ENCODE measurements at places on chromosomes 3 and 15. TPM values are rescaled to one million over a fixed set of nuclear protein-coding genes. Genes with fewer than 3 reads are reported as not detected.

The CPN2 gene
- total RNA-seq = not detected

The MOBP gene
- not detected for total RNA-seq

The RGMA gene
- total RNA-seq = 6.4 TPM

The FOXL2NB gene
- total RNA-seq = not detected

The TF gene
- total RNA-seq = 2.1 TPM

The DOCK3 gene
- total RNA-seq = 6.0 TPM

The KBTBD13 gene
- total RNA-seq = 0.18 TPM

The CYP8B1 gene
- not detected for total RNA-seq

The PLS1 gene
- total RNA-seq = 70.5 TPM

DNA sequence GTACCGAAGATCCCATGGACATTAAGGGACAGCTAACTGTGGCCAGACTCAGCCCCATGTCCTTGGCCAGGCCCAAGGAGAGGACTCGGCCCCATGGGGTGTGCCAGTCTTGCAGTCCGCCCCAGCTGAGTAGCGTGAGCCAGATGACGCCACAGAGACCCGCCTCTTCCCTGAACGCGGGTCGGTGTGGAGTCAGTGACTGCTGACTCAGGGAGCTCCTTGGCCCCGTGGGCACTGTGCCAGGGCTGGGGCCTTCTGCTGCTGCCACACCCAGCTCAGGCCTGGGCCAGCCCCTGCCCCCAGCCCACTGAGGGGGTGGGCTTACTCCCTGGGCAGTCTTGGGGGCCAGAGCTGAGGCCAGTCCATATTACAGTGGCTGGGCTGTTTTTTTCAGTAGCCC lies 52.8 kb downstream of the PLXNA1 start:
- DNase-seq = peak; percentile 92

DNA sequence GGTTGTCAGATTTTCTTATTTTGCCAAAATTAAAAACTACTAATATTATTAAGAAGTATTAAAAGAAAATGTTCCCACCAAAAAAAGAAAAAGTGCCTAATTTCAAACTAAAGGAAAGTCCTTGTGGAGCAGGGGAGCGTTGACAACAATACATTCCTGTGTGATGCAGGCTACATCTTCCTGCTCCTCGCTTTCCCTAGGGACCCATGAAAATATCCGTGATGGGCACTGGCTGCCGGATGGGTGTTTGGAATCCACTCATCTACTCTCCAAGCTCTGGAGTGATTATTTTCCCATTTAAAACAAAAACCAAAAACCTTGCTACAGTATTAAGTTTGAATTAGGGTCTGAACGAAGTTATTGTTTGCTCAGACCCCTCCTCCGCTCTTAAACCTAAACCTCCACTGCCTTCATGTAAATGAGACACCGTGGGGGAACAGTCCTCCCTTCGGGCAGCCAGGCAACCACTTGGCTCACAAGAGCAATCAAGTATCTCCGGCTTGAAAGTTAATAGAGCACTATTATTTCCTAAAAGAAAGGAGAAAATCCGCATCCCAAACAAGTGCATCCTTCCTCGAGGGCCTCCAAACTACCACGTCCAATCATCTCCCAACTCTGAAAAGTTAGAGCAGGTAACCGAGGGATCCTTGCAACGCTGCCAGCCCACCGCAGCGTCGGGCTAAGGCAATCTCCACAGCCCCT lies 1.5 kb downstream of the ITGB5 start:
- DNase-seq = no peak

DNA sequence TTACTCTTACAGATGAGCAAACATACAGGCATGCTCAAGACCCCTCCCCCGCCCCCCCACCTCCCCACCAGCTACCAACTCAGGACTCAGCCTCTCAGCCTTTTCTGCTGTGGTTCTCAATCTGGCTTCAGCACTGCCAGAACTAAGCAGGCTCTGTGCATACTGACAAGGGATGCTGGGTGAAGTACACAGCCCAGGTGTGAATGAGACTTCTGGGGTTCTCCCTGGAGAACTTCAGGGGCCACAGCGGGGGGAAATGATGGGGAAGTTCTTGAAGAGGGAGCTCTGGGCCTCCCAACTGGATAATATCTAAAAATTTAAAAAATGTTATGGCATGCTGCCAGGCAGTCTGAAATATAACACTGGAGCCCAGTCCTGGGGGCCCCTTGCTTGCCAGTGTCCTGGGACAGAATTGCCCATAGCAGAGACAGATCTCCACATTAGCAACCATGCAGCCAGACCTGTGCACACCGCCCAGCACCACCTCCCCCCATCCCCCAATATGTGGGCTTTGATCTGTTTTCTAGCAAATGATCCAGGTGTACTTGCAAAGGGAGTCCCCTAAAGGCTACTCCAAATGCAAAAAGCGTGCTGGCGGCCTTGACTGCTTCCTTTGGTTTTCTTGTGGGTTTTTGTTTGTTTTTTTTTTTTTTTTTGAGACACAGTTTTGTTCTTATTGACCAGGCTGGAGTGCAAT lies 41.4 kb downstream of the PGPEP1L start:
- no peak for DNase-seq

- no peak for DNase-seq
Observed at GRCh38 chr3:124168271-124168670, 176.3 kb upstream of the ROPN1 start.

DNA sequence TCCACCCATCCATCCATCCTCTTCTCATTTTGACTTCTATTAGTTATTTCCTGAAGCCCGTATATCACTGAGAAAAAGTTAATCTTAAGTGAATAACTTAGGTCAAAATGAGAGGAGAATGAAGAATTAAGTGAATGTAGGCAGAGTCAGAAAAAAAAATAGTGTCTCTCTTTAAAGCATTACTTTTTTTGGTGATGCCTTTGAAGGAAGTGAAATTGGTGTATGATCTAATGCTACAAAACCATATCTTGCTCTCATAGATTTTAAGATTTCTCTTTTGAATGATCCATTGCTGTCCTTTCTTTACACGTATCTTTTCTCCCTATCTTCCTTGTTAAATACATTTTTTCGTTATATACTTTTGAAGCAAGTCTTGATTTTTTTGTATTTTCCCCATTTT lies 23.4 kb downstream of the FNDC3B start:
- no peak for DNase-seq

DNA sequence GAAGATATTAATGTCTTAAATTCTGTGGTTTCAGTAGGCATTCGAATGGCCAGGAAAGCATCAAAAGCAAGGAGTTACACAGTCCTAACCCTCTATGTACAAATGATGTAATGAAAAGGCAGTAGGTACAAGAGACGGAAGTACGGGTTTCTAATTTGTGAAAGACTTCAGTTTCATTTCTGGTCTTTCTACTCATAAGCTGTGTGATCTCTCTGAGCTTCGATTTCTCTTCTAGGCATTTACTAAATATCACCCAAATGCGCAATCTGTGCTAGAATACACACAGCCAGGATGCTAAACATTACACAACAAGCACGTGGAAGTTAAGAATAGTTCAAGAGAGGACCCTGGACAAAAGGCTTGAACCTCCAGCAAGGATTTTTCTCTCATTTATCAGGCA lies 17.9 kb upstream of the STIMATE start:
- DNase-seq = no peak

DNA sequence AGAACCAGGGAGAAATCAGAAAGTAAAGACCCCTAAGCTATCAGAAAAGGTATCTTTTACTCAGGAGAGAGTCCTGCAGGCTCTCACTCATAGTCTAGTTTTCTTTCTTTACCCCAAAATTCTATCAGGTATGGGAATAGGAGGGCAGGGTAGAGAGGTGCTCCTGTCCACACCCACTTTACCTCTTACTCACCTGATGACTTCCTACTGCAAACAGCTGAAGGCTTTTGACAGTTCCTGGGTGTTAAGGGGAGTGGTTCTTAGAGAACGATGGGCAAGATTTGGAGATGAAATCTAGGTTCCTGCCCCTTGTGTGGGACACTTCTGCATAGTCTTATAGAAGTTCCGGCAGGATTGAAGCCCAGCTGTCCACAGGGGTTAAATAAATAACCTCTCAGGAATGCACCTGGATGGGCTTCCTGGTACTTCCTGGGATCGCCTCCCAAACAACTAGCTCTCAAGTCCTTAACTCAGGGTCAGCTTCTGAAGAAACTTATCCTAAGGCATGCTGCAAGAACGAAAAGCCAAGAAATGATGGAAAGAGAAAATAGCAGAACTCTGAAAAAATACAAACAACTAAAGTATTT lies 10.8 kb upstream of the TNFAIP8L3 start:
- DNase-seq = no peak

DNA sequence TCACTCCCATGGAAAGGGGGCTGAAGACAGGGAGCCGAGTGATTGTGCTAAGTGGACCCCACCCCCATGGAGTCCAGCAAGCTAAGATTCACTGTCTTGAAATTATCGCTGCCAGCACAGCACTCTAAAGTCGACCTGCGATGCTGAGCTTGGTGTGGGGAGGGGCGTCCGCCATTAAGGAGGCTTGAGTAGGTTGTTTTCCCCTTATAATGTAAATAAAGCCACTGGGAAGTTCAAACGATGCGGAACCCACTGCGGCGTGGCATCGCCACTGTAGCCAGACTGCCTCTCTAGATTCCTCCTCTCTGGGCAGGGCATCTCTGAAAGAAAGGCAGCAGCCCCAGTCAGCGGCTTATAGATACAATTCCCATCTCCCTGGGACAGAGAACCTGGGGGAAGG lies 10.9 kb upstream of the SRGAP3 start:
- no peak for DNase-seq

DNA sequence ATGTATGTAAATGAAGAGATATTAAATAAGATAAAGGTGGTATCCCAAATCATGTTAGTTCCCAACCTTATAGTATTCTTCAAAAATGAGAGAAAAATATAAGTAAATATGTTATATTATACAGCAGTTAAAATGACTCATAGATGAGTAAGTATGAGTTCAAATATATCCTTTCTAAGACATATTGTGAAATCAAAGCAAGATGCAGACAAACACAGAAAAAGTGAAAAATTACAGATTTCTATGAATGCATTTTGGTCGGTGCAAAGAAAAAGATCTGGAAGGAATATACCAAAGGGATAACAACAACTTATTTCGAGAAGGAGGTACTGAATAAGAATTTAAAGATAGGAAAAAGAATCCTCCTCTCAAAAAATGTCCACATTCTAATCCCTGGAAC lies 181.2 kb upstream of the TTC14 start:
- no peak for DNase-seq

DNA sequence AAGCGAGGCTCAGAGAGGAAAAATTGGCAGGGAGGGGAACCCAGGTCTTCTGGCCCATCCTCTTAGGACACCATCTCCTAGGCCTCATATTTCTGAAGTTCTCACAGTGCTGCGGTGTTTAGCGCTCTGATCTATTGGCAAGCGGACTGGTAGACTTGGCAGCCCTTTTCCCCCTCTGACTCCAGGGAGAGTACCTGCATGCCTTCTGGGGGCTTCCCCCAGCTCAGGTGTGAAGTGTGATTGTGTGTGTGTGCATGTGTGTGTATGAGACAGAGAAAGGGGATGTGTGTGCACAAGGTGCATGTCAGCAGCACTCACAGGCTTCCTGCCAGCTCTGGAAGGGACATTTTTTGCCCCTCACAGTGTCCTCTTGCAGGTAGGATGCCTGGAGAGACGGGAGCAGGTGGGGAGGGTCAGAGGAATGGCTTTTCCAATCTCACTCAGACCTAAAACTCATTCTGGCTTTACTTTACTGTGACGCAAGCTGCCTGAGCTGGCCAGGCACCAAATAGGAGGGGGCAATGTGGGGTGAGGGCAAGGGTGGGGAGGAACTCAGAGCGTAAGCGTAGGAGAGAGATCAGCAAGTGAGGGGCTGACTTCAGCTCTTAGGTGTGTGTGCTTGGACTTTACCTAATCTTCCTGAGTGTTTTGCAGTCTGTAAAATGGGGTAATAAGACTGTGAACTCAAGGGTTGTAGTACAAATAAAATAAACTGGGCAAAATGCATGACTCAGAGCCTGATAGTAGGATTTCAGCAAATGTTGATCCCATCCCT lies 4.0 kb upstream of the IL17RE start:
- no peak for DNase-seq

GRCh38 chr15:53246404-53246803 lies 456.3 kb upstream of the ONECUT1 start:
- DNase-seq = no peak

DNA sequence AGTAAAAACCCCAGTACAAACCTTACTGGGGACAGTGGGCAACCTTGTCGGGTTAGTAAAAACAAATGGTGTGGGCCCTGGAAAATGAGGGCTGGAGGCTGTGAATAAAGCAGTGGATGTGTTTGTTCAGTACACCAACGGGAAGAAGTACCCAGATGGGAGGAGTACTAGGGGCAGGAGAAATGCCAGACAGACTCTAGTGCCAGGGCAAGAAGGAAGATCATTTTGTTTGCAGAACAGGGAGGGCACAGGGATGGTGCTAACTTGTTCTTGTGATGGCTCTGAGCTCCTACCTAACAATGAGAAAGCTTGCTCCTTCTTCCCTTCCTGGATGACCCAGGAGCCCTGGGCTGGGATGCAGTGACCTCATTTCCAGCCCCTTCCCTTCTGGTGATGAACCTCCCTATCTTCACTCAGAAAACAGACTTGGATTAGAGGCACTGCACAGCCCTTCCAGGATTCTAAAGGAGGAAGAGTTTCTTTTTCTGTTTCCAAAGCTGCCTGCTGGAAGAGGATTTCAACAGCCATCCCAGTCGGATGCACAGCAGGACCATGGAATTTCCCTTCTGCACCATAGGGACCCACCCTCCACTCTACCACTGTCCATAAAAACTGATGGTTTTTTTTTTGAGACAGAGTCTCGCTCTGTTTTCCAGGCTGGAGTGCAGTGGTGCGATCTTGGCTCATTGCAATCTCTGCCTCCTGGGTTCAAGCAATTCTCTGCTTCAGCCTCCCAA lies 6.1 kb downstream of the RASSF1 start:
- DNase-seq = no peak

GRCh38 chr3:61562721-61563312 lies 1.4 kb downstream of the PTPRG start:
- peak; percentile 44 for DNase-seq

DNA sequence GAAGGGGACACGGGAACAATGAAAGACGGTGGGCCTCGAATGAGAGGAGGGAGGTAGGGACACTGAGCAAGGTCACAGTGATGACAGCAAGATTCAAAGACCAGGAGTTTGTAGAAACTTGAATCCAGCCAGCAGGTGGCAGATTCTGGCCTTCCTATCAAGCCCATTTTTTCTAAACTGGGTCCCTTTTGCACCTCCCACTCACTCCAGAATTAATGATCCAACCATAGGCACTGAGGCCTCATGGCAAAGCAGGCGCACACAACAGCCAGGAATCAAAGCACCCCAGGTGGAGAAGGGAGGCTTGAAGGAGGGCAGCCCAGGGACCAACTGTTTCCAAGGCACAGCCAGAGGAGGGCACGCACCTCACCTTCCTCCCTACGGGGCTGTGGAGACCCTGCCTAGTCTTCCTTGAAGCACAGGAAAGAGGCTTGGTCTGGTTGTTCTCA lies 90.2 kb downstream of the ANP32A start:
- peak; percentile 54 for DNase-seq
